ENCODE measurements at places on chromosomes 5 and 9.

GRCh38 chr9:15142878-15143534, 164.0 kb downstream of the TTC39B start:
- H3K27me3 ChIP-seq, result peaks cover 1% of the 10 kb centered on the region
- DNase-seq, result peak; percentile 12
- H3K27ac ChIP-seq, result no peak overlapping the region
- H3K4me1 ChIP-seq, result no peaks in the 10 kb centered on the region
- no peaks in the 10 kb centered on the region for H3K36me3 ChIP-seq

- no peaks in the 10 kb centered on the region for H3K36me3 ChIP-seq
- H3K4me1 ChIP-seq, result no peaks in the 10 kb centered on the region
- DNase-seq, result no peak
- H3K4me3 ChIP-seq, result no peak overlapping the region
Observed at GRCh38 chr9:135222881-135223760, 135.7 kb downstream of the OLFM1 start.

- no peaks in the 10 kb centered on the region for H3K4me1 ChIP-seq
- no peaks in the 10 kb centered on the region for H3K36me3 ChIP-seq
- no peak overlapping the region for H3K4me3 ChIP-seq
- DNase-seq, result no peak
Observed at GRCh38 chr9:82353631-82354278, 365.2 kb downstream of the SPATA31D1 start.

GRCh38 chr5:127650649-127651048, 1.8 kb downstream of the CTXN3 start:
- no peaks in the 10 kb centered on the region for H3K27me3 ChIP-seq
- no peak overlapping the region for H3K27ac ChIP-seq
- H3K4me3 ChIP-seq, result no peak overlapping the region
- no peaks in the 10 kb centered on the region for H3K36me3 ChIP-seq
- no peaks in the 10 kb centered on the region for H3K4me1 ChIP-seq
- no peak for DNase-seq

DNA sequence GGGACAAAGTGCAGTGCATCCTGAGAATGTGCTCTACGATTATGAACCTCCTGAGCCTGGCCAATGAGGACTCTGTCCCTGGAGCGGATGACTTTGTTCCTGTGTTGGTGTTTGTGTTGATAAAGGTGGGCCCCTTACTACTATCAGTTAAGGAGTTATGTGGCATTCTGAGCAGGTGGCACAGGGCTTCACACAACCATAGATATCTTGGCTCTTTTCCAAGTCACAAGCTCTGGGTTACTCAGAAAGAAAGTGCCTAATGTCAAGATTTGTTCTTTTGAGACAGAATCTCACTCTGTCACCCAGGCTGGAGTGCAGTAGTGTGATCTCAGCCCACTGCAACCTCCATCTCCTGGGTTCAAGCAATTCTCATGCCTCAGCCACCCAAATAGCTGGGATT, 99.0 kb downstream of the GAPVD1 start:
- no peaks in the 10 kb centered on the region for H3K27me3 ChIP-seq
- no peak overlapping the region for H3K4me3 ChIP-seq
- no peak for DNase-seq
- H3K27ac ChIP-seq, result no peak overlapping the region

DNA sequence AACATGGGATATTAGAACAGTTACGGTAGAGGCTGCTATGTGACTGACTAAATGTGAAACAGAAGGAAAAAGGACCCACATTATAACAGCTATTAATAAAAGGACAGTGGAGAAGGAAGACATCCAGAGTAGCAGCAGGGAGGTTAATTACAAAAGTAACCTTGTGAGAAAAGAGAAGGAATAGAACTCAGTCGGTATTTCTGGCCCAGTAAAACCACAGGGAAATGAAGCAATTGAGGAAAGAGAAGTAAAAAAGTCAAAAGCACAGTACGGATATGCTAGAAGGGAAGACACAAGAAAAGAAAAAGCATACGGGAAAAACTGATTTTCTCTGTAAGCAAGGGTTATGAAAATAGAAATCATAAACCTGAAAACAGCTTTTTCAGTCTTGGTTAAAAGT, 164.7 kb downstream of the RFX3 start:
- no peaks in the 10 kb centered on the region for H3K27me3 ChIP-seq
- H3K4me1 ChIP-seq, result peaks cover 2% of the 10 kb centered on the region
- H3K27ac ChIP-seq, result no peak overlapping the region

- H3K4me1 ChIP-seq, result no peaks in the 10 kb centered on the region
- no peak overlapping the region for H3K4me3 ChIP-seq
- H3K27me3 ChIP-seq, result no peaks in the 10 kb centered on the region
- H3K27ac ChIP-seq, result no peak overlapping the region
- no peak for DNase-seq
Observed at GRCh38 chr5:123776761-123777160, 264.8 kb downstream of the CSNK1G3 start.

DNA sequence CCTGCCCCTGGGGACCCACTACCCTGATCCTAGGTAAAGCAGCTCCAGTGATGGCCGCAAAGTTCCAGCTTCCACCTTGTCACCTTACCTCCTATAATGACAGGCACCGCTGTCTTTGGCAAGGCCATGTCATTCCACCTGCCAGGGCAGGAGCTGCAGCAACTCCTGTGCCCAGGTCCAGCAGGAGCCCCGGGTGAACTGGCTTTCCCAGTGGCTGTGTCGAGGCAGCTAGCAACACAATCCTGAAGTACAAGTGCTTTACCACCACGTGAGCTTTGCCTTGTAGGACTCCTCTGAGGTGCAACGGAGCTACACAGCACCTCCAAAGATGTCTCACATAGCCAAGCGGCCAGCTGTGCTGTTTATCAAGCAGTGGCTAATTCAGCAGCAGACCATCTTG, 20.7 kb upstream of the MGAT1 start:
- H3K4me3 ChIP-seq, result no peak overlapping the region
- H3K27me3 ChIP-seq, result no peaks in the 10 kb centered on the region
- no peaks in the 10 kb centered on the region for H3K36me3 ChIP-seq
